ENCODE measurements at places on chromosomes 13 and 19. TPM values are rescaled to one million over a fixed set of nuclear protein-coding genes. Genes with fewer than 3 reads are reported as not detected.

The NDUFS7 gene
- total RNA-seq: 119 TPM

The GJB2 gene
- 5.1 TPM for total RNA-seq

The FAM124A gene
- 0.15 TPM for total RNA-seq

The METTL21C gene
- not detected for total RNA-seq

The MCEMP1 gene
- total RNA-seq: not detected

Data from activated CD4-positive, alpha-beta memory T cell treated with anti-CD3 and anti-CD28 coated beads for 36 hours (primary cell).